ENCODE measurements at places on chromosomes 16 and 17.

GRCh38 chr17:7292194-7292593 lies 2.2 kb downstream of the YBX2 start:
- DNase-seq, result no peak

- no peak for DNase-seq
Measured at GRCh38 chr17:65485388-65486299, 75.8 kb downstream of the AXIN2 start.

DNA sequence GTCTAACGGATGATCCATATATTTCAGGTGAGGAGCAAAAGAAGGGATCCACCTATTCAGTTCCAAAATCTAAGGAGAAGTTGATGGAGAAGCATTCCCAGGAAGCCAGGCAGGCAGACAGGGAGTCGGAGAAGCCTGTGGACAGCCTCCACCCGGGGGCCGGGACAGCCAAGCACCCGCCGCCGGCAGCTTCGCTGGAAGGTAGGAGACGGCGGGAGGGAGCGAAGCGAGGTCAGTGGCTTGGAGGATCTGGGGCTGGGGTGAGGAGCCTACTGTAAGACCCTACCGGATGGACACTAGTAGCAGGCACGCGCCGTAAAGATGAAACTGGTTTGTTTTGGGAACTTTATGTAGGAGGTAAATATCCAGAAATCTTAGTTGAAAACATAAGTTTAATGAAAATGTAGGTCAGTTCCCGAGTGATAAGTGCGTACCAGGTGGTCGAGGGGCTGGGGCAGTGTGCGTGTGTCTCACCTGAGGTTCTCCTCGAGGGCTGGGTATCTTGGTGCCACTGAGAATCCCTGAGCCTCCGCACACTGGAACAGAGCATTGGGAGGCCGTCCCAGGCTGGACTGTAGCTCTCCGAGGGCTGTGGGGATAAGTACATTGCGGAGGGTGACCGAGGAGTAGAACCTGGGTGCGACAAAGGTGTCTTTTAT lies 714 bp downstream of the SPATA33 start:
- peak; percentile 43 for DNase-seq

DNA sequence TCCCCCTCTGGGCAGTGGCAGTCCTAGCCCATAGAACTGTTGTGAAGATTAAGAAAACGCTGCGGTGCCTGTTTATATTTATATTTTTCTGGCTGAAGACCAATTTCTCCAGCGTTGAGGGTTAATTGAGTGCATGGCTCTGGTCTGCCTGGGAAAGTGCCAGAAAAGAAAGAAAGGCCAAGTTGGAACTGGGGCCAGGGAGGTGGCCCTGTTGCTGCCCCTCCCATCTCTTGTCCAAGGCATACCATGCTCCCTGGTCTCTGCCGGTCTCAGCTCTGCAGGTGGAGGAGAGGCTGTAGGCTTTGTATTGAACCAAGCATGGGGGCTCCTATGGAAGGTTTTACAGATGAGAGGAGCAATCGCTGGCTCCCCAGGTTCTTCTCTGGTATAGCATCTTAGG lies 124.7 kb downstream of the MGAT5B start:
- no peak for DNase-seq

GRCh38 chr17:9115214-9116191 lies 94.2 kb downstream of the NTN1 start:
- peak; percentile 52 for DNase-seq

DNA sequence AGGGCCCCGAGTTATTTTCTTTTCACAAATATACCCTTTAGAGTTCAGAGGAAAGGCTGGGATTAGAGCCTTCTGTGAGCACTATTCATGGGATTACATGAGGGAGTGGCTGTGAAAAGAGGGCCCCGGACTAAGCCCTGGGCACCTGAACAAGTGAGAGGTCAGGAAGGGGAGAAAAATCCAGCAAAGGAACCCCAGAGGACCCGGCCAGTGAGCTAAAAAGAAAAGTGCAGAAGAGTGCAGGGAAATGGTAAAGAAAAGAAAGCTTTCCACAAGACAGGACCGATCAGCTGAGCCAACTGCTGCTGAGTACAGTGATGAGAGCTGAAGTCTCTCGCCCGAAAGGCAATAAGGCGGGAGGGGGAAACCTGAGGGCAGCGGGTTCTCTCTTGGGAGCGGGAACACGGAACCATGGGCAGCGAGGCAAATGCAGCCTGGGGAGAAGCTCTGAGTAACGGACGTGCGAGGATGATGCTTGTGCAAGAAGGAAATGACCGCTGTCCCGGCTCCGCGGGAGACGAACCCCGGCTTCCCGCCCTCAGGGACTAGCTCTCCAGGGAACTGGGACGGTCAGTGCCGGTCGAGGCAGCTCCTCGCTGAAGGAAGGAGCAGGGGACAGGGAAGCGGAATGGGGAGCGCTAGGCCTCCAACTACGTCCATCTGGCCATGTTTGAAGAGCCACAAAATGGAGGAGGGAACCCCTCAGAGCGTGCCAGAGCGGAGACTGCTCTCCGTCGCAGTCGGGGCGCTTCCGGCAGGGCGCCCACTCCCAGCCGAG lies 665 bp upstream of the ALDH3A2 start:
- DNase-seq, result peak; percentile 56

- no peak for DNase-seq
Measured at GRCh38 chr17:4045487-4045886, 81.2 kb upstream of the ATP2A3 start.

DNA sequence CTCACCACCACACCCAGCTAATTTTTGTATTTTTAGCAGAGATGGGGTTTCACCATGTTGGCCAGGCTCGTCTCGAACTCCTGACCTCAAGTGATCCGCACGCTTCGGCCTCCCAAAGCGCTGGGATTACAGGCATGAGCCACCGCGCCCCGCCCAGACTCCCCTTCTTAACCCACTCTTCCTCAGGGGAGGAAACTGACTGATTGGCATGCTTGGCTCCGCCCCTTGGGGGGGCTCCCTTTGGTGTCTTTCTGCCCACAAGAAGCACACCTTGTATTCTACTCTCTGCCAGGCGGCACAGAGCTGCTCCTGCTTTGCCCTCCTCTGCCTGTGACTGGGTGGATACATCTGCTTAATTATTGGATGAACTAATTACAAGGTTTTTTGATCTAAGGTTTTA lies 4.7 kb upstream of the ASGR2 start:
- DNase-seq, result no peak

DNA sequence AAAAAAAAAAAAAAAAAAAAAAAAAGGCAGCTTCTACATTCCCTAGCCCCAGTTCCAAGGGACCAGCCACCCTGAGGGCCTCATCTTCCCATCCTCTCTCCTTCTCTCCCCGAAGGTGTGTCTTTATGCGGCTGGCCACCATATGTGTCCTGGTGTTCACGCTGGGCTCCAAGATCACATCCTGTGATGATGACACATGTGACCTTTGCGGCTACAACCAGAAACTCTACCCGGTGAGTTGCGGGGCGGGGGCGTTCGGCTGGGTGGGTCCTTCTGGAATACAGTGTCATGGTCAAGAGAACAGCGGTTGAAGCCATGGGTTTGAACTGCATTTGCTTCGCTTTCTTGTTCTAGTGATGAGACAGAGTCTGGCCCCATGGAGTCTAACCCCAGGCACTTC lies 22.6 kb upstream of the COQ7 start:
- no peak for DNase-seq

DNA sequence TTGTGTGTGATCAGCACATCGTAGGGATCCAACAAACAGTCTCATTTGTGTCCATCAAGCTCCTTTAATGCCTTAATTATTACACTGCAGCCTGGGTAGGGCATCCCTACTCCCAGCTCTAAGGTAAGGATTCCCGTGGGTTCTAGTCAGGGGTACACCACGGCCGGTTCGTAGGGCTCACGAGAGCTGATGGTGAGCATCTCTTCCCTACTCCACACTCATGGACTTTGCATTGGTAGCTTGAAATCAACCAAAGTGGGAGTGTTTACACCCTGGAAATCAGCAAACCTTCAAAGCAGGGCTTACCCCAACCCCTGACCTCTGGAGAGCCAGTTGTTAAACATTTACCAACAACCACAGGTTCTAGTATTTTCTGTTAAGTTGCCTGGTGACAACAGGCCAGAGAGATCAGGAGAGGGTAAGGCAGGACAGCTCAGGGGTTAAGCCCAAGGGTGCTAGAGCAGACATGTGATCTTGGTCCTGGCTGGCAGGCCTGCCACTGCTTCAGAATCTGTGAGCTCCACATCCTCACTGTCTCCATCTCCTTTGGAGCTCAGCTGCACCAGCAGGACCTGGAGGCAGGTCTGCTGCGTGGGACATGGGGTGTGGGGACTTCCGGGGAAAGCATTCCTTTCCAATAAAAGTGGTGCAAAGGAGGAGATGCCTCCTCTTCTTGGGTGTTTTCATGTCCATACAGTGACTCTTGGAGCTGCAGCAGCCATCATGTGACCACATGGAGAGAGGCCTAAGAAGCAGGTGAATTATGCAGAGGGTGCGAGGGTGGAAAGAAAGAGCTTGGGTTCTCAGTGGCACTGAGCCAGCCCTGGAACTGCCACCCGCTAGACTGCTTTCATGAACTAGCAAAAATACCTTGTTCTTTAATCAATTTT lies 36.1 kb upstream of the ZCCHC14 start:
- DNase-seq, result no peak

DNA sequence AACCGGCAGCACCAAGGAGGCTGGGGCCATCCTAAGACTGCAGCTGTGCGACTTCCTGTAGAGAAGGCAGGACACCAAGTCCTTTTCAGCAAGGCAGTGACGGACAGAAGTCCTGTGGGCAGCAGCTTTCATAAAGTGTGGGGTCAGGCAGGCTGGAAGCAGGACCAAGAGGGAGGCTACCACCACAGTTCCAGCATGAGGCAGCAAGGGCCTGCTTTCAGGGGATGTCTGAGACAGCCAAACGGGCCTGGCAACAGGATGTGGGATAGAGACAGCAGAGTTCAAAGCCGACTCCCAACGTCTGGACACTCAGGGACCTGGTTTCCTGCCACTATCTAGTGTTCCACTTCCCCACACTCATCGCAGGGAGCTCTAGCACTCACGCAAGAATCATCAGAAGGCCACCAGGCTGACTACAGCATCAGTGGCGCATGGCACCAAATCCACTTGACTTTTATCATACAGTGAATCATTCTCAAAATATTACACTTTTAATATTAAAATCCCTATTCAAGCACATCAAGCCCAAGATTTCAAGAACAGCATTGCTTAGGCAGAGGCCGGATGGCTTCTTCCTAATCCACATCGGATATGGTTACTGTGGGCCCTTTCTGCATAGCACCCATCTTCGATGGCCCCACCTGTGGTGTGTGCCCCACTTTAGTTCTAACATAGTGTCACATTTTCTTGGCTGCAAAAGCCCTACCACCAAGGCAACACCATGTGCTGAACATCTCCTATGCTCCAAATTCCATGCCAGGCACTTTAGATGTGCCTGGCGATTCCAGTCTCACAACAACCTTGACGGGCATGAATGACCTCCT lies 5.2 kb downstream of the USP7 start:
- no peak for DNase-seq

GRCh38 chr16:49967012-49967559 lies 57.9 kb upstream of the CNEP1R1 start:
- no peak for DNase-seq

- peak; percentile 18 for DNase-seq
Measured at GRCh38 chr16:75566758-75567255, 628 bp downstream of the GABARAPL2 start.

GRCh38 chr16:29858149-29858849 lies 4.7 kb downstream of the CDIPT start:
- DNase-seq, result no peak

DNA sequence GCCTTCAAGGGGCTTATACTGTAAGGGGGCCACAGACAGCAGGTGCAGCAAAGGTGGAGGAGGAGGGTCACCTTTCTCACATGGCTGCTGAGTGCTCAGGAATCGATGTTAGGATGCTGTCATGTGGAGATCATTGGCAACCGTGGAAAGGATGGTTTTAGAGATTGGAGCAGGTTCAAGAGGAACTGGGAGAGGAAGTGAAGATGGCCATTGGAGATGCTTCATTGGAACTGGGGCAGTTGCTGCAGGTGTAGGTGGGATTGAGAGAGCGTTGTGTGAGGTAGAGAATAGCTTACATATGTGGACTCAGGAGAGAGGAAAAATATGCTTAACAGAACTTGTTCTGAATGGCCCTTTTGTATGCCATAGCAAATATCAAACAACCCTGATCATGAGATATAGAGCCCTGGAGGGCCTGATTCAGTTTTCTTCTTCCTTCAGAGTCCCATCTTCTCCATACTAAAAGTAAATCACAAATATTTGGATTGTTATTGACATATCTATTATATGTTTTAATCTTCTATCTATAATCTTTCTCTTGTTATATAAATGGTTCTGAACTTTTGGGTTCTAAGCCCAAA lies 40.8 kb downstream of the LDHD start:
- DNase-seq, result no peak

DNA sequence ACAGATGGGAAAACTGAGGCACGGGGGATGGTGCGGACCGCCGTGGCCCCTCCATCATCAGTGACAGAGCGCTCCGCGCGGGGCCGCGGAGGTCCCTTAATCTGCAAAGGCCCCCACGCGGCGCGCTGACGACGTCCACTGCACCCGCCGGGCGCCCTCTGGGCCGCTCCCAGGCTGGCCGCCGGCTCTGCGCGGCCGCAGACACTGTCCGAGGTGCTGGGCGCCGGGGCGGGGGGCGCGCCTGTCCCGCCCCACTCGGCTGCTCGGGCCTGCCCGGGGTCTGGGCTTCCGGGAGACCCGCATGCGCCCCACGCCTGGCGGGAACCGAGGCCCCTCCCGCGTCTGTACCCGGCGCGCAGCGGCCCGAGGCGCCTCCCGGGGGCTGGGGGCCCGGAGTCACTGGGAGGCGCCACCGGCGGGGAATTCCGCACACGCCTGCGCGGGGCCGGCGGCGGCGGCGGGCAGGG lies 550 bp upstream of the RNF213 start:
- peak; percentile 84 for DNase-seq

DNA sequence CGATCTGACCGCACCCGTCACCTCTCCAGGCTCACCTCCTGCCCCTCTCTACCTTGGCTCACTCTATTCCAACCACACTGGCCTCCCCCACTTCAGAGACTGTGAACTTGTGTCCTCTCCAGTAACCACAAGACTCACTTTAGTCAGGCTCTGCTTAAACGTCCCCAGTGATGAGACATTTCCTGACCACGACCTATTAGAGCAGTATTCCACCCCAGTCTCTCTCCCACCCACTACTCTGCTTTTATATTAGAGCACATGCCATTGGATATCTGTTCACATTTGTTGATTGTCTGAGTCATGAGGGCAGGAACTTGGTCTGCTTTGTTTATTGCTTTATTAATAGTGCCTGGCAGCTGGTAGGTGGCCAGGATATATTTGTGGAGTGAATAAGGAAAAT lies 20.1 kb downstream of the COX11 start:
- no peak for DNase-seq

GRCh38 chr16:5502467-5502869 lies 404.9 kb upstream of the EEF2KMT start:
- DNase-seq, result peak; percentile 33

- no peak for DNase-seq
Measured at GRCh38 chr16:71348262-71349085, 10.0 kb upstream of the CALB2 start.

- no peak for DNase-seq
Measured at GRCh38 chr16:8611886-8612600, 9.5 kb upstream of the METTL22 start.

Data from HEK293T (cell line).